ENCODE measurements at places on chromosomes 6 and 20.

GRCh38 chr20:25247518-25247955 is 348 bp upstream of the PYGB start:
- DNase-seq, result no peak

GRCh38 chr6:26158581-26159356 is 71.5 kb downstream of the HFE start:
- DNase-seq, result no peak

DNA sequence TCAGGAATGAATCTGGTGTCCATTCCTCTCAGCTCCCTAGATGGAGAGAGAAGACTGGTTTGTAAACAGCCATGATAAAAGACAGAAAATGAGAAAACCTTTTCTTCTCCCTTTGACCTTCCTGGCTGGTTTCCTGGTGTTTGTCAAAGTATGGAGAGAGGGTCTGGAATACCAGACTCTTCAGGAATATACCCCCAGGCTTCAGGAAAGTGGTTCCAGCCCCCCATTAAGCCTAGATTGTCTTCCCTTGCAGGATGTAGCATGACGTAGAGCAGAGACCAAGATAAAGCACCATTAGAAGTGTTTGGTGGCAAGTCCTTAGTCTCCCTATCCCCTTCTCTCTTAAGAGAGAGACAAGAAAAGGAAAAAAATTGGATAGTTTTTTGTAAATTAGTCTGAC is 51.1 kb downstream of the EIF2S2 start:
- no peak for DNase-seq

DNA sequence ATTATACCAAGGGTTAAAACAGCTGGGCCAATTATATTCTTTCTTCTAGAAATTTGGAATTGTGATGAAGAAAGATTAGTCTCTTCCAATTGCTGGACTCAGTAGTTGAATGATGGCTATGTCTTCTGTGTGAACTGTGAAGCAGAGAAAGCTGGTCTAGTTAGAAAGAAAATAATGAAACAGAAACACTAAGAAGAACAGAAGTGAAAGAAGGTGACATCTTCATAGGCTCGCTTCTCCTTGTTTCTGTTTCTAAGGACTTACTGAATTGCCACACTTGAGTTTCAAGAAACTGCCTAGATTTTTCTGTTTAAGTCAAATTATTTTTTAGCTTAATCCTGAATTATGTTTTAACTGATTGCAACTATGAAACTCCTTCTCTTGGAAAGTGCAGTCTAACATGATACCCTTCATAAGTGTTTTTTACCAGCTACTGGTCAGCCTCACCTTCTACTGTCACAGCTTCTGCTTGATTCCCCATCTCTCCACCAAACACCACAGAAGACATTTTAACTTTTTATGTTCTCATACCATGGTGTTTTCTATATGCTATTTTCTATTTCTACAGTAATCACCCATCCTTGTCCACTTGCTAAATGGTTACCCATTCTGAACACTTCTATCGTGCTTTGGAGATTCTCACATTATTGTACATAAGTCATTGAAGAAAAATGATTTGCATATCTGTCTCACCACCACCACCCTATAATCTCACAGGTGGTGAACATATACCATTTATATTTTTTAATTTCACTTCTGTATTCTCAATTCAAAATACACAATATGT is 268.8 kb downstream of the GRIK2 start:
- no peak for DNase-seq

Data from stimulated activated CD8-positive, alpha-beta memory T cell treated with anti-CD3 and anti-CD28 coated beads, Interleukin-7, amount 100 ng/mL, for 48 hours (primary cell).